ENCODE measurements at places on chromosomes 3 and 15. TPM values are rescaled to one million over a fixed set of nuclear protein-coding genes. Genes with fewer than 3 reads are reported as not detected.

GRCh38 chr15:88644741-88645140 is 5.9 kb downstream of the ISG20 start:
- no peaks in the 10 kb centered on the region for H3K27me3 ChIP-seq
- peaks cover 62% of the 10 kb centered on the region for H3K36me3 ChIP-seq

GRCh38 chr15:101781928-101782327 is 21.4 kb upstream of the OR4F6 start:
- no peaks in the 10 kb centered on the region for H3K4me1 ChIP-seq
- no peak overlapping the region for H3K4me3 ChIP-seq
- H3K27me3 ChIP-seq, result peaks cover 10% of the 10 kb centered on the region
- H3K36me3 ChIP-seq, result no peaks in the 10 kb centered on the region

Gene KNG1
- total RNA-seq, result not detected

Gene ITGB5
- 2.8 TPM for total RNA-seq

DNA sequence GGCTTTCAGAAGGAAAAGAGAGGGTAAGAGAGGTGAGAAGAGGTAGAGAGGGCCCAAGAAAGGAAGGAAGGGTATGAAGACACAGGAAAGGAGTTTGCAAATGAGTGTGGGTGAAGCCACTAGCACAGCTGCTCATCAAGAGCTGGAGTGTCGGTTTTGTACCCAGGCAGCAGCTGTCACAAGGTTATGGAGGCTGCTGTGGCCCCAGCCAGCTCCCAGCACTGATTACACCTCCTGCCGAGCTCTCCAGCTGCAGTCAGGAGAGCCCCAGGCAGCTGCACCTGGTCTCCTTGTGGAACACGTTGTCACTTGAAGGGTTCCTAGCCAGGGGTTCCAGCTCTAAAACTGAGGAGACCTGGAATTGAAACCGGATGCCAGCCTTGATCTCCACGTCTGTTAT is 60.4 kb upstream of the CHD2 start:
- no peak for DNase-seq
- H3K27me3 ChIP-seq, result no peaks in the 10 kb centered on the region
- peak overlapping the region; percentile 45 for H3K4me3 ChIP-seq

GRCh38 chr15:62932436-62932835 is 110.1 kb upstream of the TPM1 start:
- H3K4me1 ChIP-seq, result no peaks in the 10 kb centered on the region
- H3K36me3 ChIP-seq, result no peaks in the 10 kb centered on the region
- no peak overlapping the region for H3K27ac ChIP-seq
- no peak for DNase-seq
- peaks cover 59% of the 10 kb centered on the region for H3K27me3 ChIP-seq
- H3K4me3 ChIP-seq, result no peak overlapping the region

DNA sequence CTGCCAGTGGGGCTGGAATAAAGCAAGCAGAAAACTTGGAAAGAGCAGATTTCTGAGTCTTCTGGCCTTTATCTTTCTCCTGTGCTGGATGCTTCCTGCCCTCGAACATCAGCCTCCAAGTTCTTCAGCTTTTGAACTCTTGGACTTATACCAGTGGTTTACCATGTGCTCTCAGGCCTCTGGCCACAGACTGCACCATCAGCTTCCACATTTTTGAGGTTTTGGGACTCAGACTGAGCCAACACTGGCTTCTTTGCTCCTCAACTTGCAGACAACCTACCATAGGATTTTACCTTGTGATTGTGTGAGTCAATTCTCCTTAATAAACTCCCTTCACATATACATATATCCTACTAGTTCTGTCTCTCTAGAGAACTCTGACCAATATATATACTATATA is 706.6 kb downstream of the NR2F2 start:
- no peak overlapping the region for H3K27ac ChIP-seq
- DNase-seq, result no peak
- no peaks in the 10 kb centered on the region for H3K4me1 ChIP-seq

GRCh38 chr15:44315126-44315525 is 26.6 kb downstream of the GOLM2 start:
- no peak overlapping the region for H3K27ac ChIP-seq
- H3K4me1 ChIP-seq, result peaks cover 27% of the 10 kb centered on the region
- peaks cover 4% of the 10 kb centered on the region for H3K36me3 ChIP-seq
- H3K27me3 ChIP-seq, result no peaks in the 10 kb centered on the region
- no peak for DNase-seq

- H3K27me3 ChIP-seq, result peaks cover 4% of the 10 kb centered on the region
- H3K27ac ChIP-seq, result no peak overlapping the region
- no peak overlapping the region for H3K4me3 ChIP-seq
- no peaks in the 10 kb centered on the region for H3K4me1 ChIP-seq
- no peaks in the 10 kb centered on the region for H3K36me3 ChIP-seq
- no peak for DNase-seq
Observed at GRCh38 chr3:169286214-169286613, 377.3 kb downstream of the MECOM start.

Gene LRRC15
- total RNA-seq, result not detected

DNA sequence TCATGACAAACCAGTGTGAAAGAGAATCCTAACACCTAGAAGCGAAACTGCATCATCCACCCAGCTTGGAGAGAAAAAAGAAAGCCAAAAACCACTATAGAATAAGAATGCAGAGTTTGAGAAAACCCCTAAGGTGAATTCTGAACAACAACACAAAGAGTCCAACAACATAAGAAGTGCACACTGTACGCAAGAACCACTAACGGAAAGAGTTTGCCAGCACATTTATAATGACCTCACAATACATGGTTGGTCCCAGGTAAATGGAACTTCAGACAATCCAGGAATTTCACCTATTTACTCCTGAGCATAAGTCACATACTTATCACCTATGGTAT is 128.3 kb upstream of the BHLHE40 start:
- peak overlapping the region; percentile 44 for H3K4me3 ChIP-seq
- H3K36me3 ChIP-seq, result peaks cover 2% of the 10 kb centered on the region
- DNase-seq, result no peak
- no peaks in the 10 kb centered on the region for H3K27me3 ChIP-seq

GRCh38 chr3:104885214-104885814 is 481.4 kb upstream of the ALCAM start:
- no peaks in the 10 kb centered on the region for H3K36me3 ChIP-seq
- H3K4me3 ChIP-seq, result no peak overlapping the region
- H3K4me1 ChIP-seq, result no peaks in the 10 kb centered on the region
- no peak for DNase-seq
- H3K27ac ChIP-seq, result no peak overlapping the region
- H3K27me3 ChIP-seq, result no peaks in the 10 kb centered on the region

- H3K4me3 ChIP-seq, result no peak overlapping the region
- DNase-seq, result no peak
- H3K4me1 ChIP-seq, result no peaks in the 10 kb centered on the region
Observed at GRCh38 chr3:142046320-142047020, 102.9 kb downstream of the TFDP2 start.

GRCh38 chr3:138469874-138470273 is 35.5 kb downstream of the ESYT3 start:
- no peaks in the 10 kb centered on the region for H3K4me1 ChIP-seq
- no peak overlapping the region for H3K27ac ChIP-seq
- no peak overlapping the region for H3K4me3 ChIP-seq
- no peaks in the 10 kb centered on the region for H3K36me3 ChIP-seq
- no peak for DNase-seq

DNA sequence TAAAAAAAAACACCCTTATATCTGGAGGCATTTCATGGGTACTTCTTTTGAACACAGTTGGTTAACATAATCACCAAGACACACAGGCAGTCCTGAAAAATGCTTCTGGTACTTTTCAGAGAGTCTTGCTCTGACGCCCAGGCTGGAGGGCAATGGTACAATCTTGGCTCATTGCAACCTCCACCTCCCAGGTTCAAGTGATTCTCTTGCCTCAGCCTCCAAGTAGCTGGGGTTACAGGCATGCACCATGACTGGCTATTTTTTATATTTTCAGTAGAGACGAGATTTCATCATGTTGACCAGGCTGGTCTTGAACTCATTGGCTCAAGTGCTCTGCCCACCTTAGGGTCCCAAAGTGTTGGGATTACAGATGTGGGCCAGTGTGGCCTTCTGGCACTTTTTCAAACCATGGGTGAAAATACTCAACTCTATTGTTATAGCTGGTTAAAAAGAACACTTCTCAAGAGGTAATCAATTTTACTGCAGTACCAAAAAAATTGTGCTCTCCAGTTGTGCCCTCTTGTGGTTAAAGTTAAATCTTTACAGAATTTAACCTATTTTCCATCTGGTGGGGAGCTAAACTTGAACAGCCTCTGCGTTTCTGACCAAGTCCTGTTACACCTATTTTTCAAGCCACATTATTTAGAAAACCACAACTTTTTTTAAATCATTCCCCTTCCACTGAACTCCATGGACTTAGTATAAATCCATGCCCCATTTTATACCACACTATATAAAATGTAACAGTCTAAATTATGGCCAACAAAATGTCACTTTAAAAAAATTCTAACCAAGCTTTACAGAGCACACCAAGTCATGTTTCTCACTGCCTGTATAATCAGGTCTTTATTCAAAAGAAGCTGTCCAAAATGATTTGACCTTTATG is 1.2 kb upstream of the SNAPC5 start:
- H3K27me3 ChIP-seq, result no peaks in the 10 kb centered on the region
- H3K27ac ChIP-seq, result peak overlapping the region; percentile 99
- no peak for DNase-seq
- peak overlapping the region; percentile 41 for H3K4me3 ChIP-seq

Gene GPR156
- total RNA-seq, result not detected

Gene GASK1A
- total RNA-seq, result 0.14 TPM

DNA sequence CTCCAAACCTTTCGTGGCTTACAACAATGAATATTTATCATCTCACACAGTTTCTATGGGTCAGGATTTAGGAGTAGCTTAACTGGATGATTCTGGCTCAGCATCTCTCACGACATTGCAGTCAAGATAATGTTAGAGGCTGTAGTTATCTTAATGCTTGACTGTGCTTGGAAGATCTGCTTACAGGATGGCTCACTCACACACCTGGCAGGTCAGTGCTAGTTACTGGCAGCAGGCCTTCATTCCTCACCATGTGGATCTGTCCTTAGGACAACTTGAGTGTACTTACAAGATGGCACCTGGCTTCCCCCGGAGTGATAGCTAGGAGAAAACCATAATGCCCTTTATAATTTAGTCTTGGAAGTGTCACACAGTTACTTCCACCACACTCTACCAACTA is 32.8 kb upstream of the OXTR start:
- H3K27ac ChIP-seq, result no peak overlapping the region
- H3K36me3 ChIP-seq, result no peaks in the 10 kb centered on the region
- no peaks in the 10 kb centered on the region for H3K27me3 ChIP-seq
- no peak overlapping the region for H3K4me3 ChIP-seq
- H3K4me1 ChIP-seq, result no peaks in the 10 kb centered on the region

- peaks cover 1% of the 10 kb centered on the region for H3K27me3 ChIP-seq
- no peaks in the 10 kb centered on the region for H3K36me3 ChIP-seq
- H3K27ac ChIP-seq, result no peak overlapping the region
- DNase-seq, result no peak
Observed at GRCh38 chr3:180382638-180383180, 219.3 kb upstream of the TTC14 start.

GRCh38 chr3:157586293-157586692 is 83.1 kb upstream of the VEPH1 start:
- no peak for DNase-seq
- no peak overlapping the region for H3K27ac ChIP-seq
- no peak overlapping the region for H3K4me3 ChIP-seq
- no peaks in the 10 kb centered on the region for H3K4me1 ChIP-seq
- no peaks in the 10 kb centered on the region for H3K36me3 ChIP-seq
- peaks cover 11% of the 10 kb centered on the region for H3K27me3 ChIP-seq

Gene PARP3
- total RNA-seq, result 9.7 TPM

Gene PGBD4
- 6.6 TPM for total RNA-seq

Gene ZNF770
- 60.2 TPM for total RNA-seq

Gene SEMA5B
- total RNA-seq, result 0.16 TPM

GRCh38 chr3:140455521-140456214 is 222.2 kb upstream of the TRIM42 start:
- no peaks in the 10 kb centered on the region for H3K36me3 ChIP-seq
- no peak overlapping the region for H3K27ac ChIP-seq
- H3K4me3 ChIP-seq, result no peak overlapping the region
- H3K27me3 ChIP-seq, result peaks cover 15% of the 10 kb centered on the region
- H3K4me1 ChIP-seq, result no peaks in the 10 kb centered on the region
- no peak for DNase-seq
